ENCODE measurements at places on chromosomes 2 and 18. TPM values are rescaled to one million over a fixed set of nuclear protein-coding genes. Genes with fewer than 3 reads are reported as not detected.

The GULP1 gene
- 73.7 TPM for total RNA-seq

The PLGLB2 gene
- 0.47 TPM for total RNA-seq

The FBXO36 gene
- total RNA-seq = 1.4 TPM

GRCh38 chr2:162379719-162380580 lies 36.0 kb downstream of the GCA start:
- DNase-seq = no peak

GRCh38 chr18:37335409-37335736 lies 230.2 kb downstream of the CELF4 start:
- DNase-seq = no peak

DNA sequence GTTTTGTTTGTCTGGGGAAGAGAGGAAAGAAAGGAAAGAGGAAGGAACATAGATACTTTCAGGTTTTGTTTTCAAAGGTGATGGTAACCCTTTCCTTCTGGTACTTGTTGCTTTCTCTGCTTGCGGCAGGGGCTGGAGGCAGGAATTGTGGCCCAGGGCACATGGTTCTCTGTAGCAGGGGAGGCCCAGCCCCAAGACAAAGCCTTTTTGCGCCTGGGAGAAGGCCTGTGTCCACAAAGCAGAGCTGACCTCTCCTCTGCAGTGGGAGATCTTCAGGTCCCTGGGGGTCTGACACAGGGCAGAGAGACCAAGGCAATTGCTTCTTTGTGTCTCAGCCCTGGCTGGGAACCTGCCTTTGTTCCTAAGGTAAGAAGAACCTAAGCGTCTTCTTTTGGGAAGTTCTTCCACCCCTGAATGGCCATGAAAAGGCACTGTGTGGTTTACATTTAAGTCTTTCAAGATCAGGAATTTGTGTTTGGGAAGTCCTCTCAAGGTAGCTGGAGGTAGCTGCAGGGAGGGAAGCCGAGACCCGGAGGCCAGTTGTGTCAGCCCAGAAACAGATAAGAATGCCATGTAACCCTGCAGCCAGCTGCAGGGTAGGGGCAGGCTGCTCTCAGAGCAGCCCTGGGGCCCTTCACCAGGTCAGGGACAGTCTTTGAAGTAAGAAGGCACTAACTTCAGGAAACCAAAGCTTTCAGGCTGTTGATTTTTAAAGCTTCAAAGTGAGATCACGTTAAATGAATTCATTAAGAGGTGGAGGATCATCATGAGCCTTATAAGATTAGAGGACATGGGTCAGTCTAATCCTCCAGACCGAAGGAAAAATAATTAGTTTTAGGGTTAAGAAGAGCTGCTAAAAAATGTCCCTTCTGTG lies 119.3 kb downstream of the STPG4 start:
- no peak for DNase-seq

GRCh38 chr2:29309090-29310029 lies 194.1 kb downstream of the CLIP4 start:
- peak; percentile 57 for DNase-seq

GRCh38 chr2:216299588-216299987 lies 72.7 kb downstream of the MARCHF4 start:
- DNase-seq = no peak

- no peak for DNase-seq
Measured at GRCh38 chr18:78913395-78913794, 66.2 kb upstream of the SALL3 start.

GRCh38 chr18:62371436-62371835 lies 46.3 kb downstream of the TNFRSF11A start:
- DNase-seq = no peak

All from NCI-H460 (cell line).